ENCODE measurements at places on chromosomes 6 and 20.

DNA sequence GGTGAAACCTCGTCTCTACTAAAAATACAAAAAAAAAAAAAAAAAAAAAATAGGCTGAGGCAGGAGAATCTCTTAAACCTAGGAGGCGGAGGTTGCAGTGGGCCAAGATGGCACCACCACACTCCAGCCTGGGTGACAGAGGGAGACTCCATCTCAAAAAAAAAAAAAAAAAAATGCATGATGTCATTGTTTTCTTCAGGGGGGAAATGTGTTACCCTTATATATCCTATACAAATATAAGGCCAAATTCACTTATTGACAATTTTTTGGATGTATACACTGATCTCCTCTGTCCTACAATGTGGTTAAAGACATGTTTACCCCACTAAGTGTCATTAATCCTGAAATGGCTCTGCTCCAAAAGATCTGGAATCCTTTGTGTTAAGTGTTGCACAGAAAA is 73.1 kb downstream of the TPBG start:
- DNase-seq = no peak

DNA sequence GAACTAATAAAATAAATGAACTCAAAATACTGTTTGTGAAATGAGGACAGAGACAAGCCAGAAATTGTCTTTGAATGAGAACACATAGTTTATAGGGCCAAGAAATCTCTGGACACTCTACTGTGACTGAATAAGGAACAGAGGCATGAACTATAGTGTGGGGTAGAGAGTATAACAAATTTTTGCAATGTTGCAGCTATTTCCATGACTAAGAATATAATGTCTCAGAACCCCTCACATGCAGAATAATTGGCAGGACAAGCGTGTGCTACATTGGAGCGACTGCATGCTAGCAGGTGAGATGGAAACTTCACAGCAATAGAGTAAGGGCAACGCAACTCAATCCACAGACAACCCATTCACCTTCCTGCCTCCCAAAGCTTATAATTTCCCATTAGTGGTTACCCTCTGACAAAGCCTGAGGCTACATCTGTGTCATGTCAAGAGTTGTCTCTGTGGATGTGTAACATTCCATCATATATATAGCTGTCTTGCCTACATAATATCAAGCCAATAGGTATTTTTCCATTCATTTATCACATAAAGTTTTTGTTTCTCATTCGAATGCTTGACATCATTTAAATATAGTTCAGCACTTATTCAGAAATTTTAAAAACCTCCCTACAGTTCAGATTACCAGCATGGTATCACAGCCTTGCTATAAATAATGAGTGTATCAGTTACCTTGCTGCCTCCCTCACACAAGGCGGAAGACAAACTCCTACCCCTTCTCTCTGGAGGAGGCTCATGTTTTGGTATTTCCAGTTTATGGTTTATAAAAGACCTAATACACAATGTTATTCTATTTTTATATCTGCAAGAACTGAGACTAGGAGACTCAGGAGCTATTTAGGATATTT is 47.9 kb upstream of the ECHDC1 start:
- DNase-seq = no peak

- no peak for DNase-seq
Measured at GRCh38 chr6:144338951-144339700, 54.0 kb downstream of the UTRN start.

DNA sequence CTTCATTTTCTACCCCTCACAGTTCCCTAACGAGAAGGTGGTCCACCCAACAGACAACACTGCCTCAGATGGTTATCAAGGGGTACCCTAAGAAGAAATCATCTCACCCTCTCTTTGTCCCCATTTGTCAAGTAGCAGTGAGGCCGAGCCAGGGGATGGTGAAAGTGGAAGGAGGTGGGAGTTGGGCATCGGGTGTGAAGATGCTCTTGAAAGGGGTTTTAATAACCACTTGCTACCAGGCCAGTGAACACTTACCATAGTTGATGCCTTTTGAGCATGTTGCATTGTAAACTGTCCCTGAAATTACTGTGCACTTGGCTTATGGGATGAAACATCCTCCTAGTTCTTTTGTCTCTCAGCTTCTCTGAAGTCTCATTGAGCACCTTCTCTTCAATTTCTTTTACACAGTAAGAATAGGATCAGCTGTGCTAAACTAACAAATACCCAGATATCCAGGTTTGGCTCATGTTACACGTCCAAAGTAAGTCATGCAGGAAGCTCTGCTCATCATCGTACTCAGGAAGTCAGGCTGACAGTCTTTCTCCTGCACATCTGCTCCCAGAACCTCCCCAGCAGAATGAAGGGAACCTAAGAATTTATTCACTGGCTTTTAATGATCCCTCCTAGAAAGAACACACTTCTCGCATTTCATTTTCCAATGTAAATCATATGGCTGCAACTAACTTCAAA is 13.3 kb downstream of the HLA-DPB1 start:
- DNase-seq = no peak

DNA sequence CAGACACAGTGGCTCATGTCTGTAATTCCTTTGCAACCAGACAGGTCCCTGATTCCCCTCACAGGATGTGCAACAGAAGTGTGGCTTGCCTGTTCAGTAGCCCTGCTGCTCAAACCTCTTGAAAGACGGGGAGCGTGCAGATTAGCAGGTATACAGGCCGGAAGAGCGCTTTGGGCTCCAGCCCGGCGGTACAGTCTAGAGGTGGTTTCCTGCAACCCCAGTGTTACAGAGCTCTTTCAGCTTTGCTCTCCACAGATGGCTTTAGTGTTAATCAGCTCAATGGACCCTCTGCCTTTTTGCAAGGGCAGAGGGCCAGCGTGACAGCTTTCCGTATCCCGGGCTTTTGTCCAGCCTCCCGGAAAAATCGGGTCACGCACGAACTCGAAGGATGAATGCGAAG is 67.2 kb upstream of the TNFRSF21 start:
- no peak for DNase-seq

- no peak for DNase-seq
Measured at GRCh38 chr20:23362392-23363256, 642 bp downstream of the GZF1 start.

GRCh38 chr6:163837691-163838431 is 423.3 kb downstream of the QKI start:
- DNase-seq = no peak

DNA sequence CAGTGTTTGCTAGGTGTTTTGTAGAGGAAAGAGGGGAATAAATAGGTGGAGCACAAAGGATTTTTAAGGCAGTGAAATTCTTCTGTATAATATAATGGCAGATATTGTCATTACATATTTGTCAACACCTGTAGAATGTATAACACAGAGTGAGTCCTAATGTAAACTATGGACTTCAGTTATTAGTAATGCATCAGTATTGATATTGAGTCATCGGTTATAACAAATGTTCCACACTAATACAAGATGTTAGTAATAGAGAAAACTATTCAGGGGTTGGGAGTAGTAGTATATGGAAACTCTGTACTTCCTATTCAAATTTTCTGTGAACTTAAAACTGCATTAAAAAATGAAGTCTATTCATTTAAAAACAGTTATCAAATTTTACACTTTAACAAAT is 299.2 kb downstream of the UBE3D start:
- DNase-seq = no peak

- no peak for DNase-seq
Measured at GRCh38 chr6:70538376-70538775, 28.4 kb upstream of the SDHAF4 start.

- DNase-seq = no peak
Measured at GRCh38 chr6:152426276-152426675, 210.9 kb downstream of the SYNE1 start.

- no peak for DNase-seq
Measured at GRCh38 chr6:50520326-50521266, 192.7 kb upstream of the TFAP2D start.

DNA sequence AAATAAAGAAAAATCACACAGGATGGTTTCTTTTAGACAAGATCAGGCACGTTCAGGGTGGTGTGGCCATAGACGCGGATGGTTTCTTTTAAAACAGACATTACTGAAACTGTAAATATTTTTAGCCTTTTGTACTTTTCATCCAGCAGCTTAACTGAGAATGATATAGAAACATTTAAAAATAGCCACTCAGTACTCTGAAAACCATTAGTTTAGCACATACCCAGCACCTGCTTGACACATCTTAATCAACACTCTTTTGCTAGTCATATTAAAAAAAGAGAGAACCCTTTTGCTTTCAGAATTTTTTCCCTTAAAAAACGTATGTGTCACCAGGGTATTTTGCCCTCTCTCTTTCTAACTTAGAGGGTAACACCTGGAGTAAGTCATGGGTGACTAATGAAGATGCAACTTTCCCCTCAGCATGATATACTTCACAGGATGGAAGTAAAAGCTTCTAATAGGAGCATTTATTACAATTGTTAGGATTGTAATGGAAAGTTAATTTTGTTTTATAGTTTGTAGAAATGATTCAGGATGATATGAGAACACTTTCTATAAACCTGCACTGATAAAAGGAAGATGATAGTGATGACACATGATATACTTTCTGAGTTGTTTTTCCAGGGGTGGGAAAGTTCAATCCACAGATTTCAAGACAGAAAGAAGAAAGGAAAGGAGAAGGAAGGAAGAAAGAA is 45.2 kb downstream of the BACH2 start:
- no peak for DNase-seq

- no peak for DNase-seq
Measured at GRCh38 chr6:163526346-163526745, 111.8 kb downstream of the QKI start.

GRCh38 chr6:1906609-1907008 is 296.9 kb downstream of the FOXC1 start:
- DNase-seq = no peak

GRCh38 chr6:91812596-91813274 is 1225.9 kb upstream of the MAP3K7 start:
- no peak for DNase-seq

DNA sequence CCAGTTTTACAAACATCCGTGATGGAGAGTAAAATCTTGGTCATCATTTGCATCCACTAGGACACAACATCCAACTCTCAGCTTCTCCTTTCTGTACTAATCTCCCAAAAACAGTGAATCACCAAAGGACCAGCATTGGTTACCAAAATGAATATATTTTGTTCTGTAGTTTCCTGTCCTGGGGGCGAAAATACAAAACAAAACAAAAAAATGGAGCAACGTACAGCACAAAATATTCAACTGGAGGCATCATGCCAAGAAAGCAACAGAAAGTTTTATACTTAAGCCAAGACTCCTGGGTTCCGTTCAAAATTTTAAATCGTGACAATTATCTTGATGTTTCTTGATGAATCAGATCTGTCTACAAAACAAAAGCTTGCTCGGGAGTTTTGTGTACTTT is 126.6 kb upstream of the CCDC28A start:
- no peak for DNase-seq

GRCh38 chr6:143107911-143108761 is 47.4 kb downstream of the AIG1 start:
- no peak for DNase-seq

DNA sequence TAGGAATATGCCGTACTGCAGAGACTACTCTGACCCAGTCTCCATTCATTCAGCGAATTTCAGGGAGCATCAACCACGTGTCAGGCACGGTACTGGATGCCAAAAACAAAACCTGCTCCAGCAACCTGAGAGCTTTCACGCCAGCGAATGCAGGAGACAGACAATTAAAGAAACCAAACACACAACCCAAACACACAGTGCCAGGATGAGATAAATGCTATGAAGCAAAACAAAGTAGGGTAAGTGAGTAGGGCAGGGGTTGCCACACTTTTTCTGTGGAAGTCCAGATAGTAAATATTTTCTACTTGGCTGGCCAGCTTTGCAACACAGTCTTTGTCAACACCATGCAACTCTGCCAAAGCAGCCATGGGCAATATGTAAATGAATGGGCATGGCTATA is 10.0 kb downstream of the MOCS1 start:
- no peak for DNase-seq

DNA sequence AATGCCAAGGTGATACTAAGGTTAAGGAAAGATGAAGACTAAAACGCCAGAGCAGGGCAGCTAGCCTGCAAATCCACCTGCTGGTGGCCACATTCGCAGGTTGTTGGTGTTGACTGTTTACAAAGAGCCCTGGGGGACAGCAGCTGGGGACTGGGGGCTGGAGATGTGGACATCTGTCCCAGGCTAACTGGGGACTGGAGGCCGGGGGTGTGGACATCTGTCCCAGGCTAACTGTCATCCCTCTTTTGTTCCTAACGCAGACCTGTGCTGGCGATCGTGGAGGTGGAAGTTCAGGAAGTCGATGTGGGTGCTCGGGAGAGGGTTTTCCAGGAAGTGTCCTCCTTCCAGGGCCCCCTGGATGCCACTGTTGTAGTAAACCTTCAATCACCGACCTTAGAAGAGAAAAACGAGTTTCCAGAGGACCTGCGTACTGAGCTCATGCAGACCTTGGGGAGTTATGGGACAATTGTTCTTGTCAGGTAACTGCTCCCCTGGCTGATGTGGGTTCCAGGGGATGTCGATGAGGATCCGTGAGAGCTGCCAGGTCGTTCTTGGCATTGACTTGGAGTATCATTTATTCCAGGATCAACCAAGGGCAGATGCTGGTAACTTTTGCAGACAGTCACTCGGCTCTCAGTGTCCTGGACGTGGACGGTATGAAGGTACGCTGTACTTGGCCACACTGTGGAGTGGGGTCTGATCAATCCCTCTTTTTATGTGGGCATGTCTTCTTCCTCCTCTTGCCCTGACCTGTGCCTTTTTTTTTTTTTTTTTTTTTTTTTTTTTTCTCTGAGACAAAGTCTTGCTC is 87.0 kb downstream of the SERAC1 start:
- DNase-seq = no peak

- DNase-seq = no peak
Measured at GRCh38 chr20:6783752-6784151, 16.3 kb downstream of the BMP2 start.

Data from T-helper 17 cell (primary cell).